Activated T-helper 1 cell treated with anti-CD3 and anti-CD28 coated beads, Interleukin-12 subunit alpha, Interleukin-12 subunit beta, Interleukin-2, Interleukin-4 antibody, amounts not matched to agents 30 ng/mL and 10 ng/mL and 1 ng/mL, durations not matched to agents 14 hours and 24 hours and 36 hours (primary cell): ENCODE measurements at places on chromosomes 4 and X. TPM values are rescaled to one million over a fixed set of nuclear protein-coding genes. Genes with fewer than 3 reads are reported as not detected.

DNA sequence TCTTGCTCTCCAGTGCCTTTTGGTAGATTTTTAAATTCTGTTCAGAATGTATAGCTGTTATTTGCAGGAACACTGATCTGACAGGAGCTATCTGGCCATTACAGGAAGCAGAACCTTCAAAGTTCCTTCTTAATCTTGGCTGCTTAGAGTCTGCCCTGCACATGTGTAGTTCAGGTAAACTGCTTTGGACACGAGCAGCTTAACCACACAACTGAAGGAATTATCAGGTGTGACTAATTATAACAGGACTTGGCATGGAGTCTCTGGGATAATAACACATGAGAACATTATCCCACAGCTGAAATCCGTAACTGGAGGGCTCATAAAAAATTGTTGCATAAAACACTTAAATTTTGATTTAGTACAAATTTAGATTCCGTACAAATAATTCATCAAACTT, 11.6 kb upstream of the ING2 start:
- H3K4me3 ChIP-seq, result no peak overlapping the region
- peaks cover 8% of the 10 kb centered on the region for H3K36me3 ChIP-seq
- H3K27ac ChIP-seq, result no peak overlapping the region
- no peak for DNase-seq
- no peaks in the 10 kb centered on the region for H3K27me3 ChIP-seq
- no peaks in the 10 kb centered on the region for H3K4me1 ChIP-seq

DNA sequence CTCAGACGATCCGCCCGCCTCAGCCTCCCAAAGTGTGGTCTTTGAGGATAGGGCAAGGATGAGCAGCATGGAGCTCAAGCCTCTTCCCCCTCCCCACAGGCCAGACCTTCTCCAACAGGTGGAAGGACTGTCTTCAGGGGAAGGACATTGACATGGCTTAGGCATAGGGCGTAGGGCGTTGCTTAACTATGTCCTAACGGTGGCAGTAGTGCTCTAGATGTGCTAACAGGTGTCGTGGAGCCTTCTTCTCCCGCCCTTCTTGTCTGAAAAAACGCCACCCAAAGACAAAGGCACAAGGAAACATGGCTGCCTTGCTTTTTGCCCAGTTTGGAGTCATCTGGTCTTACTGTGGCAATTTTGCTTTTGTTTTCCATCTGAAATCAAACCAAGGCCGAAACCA, 219.8 kb downstream of the OR13H1 start:
- no peaks in the 10 kb centered on the region for H3K4me1 ChIP-seq
- no peak for DNase-seq
- H3K36me3 ChIP-seq, result peaks cover 11% of the 10 kb centered on the region
- no peak overlapping the region for H3K27ac ChIP-seq
- H3K4me3 ChIP-seq, result no peak overlapping the region

- H3K4me3 ChIP-seq, result no peak overlapping the region
- H3K4me1 ChIP-seq, result peaks cover 45% of the 10 kb centered on the region
- H3K27ac ChIP-seq, result no peak overlapping the region
- peaks cover 6% of the 10 kb centered on the region for H3K36me3 ChIP-seq
- no peak for DNase-seq
These were observed 29.6 kb downstream of the MCUB start for GRCh38 chr4:109589605-109590004.

- H3K36me3 ChIP-seq, result no peaks in the 10 kb centered on the region
- no peaks in the 10 kb centered on the region for H3K4me1 ChIP-seq
- DNase-seq, result no peak
These were observed 36.0 kb downstream of the RTL9 start for GRCh38 chrX:110394651-110395050.

KIAA1210 gene
- total RNA-seq, result not detected in 2 replicates

NEXMIF gene
- 0.27 and 0.36 TPM in 2 replicates for total RNA-seq

BGN gene
- not detected in 2 replicates for total RNA-seq

- H3K4me3 ChIP-seq, result no peak overlapping the region
- no peak for DNase-seq
- H3K27ac ChIP-seq, result no peak overlapping the region
- H3K27me3 ChIP-seq, result peaks cover 4% of the 10 kb centered on the region
- no peaks in the 10 kb centered on the region for H3K4me1 ChIP-seq
- H3K36me3 ChIP-seq, result no peaks in the 10 kb centered on the region
These were observed 22.8 kb upstream of the EIF4E start for GRCh38 chr4:98951710-98952109.

RHOXF2 gene
- not detected in 2 replicates for total RNA-seq

- H3K27me3 ChIP-seq, result no peaks in the 10 kb centered on the region
- peaks cover 6% of the 10 kb centered on the region for H3K4me1 ChIP-seq
- no peak overlapping the region for H3K27ac ChIP-seq
- no peak for DNase-seq
These were observed 31.9 kb downstream of the ANAPC10 start for GRCh38 chr4:145066063-145066501.

DNA sequence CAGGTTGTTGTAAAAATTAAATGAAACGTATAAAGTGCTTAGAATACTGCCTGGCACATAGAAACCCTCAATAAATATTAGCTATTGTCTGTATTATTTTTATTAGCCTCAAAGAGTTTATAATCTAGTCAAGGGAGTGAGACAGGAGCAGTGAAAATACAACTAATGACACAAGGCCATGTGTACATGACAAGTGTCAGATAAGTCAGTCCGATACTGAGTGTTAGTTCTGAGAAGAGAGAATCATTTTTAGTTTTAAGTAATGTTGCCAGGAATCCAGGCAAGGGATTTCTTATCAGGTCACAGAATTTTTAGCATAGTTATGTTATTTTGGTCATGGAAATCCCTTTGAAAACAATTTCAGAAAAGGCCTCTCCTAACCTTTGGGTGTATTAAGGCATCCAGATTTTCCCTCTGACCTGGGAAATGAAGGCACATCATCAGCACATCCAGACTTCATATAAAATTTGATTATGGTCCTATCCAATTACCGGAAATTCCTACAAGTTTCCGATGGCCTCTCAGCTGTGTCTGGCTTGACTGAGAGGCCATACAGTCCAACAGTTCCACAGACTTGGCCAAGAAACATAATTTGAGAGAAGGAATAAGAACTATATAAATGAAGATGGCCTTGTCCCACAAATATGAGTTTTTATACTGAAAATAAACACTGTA, 35.7 kb downstream of the PPARGC1A start:
- no peak for DNase-seq
- H3K27me3 ChIP-seq, result no peaks in the 10 kb centered on the region
- H3K4me3 ChIP-seq, result no peak overlapping the region
- no peaks in the 10 kb centered on the region for H3K4me1 ChIP-seq
- H3K36me3 ChIP-seq, result no peaks in the 10 kb centered on the region

GRCh38 chr4:180059216-180059881, 2183.9 kb upstream of the TENM3 start:
- no peak for DNase-seq
- H3K27me3 ChIP-seq, result peaks cover 49% of the 10 kb centered on the region
- H3K27ac ChIP-seq, result peak overlapping the region; percentile 23
- H3K4me3 ChIP-seq, result peak overlapping the region; percentile 59
- no peaks in the 10 kb centered on the region for H3K4me1 ChIP-seq

TMEM150C gene
- not detected in 2 replicates for total RNA-seq

- H3K4me1 ChIP-seq, result peaks cover 50% of the 10 kb centered on the region
- H3K27ac ChIP-seq, result peak overlapping the region; percentile 99
- H3K4me3 ChIP-seq, result peak overlapping the region; percentile 99
- H3K36me3 ChIP-seq, result peaks cover 23% of the 10 kb centered on the region
- no peaks in the 10 kb centered on the region for H3K27me3 ChIP-seq
- DNase-seq, result no peak
These were observed 2.4 kb downstream of the OTUD4 start for GRCh38 chr4:145177906-145178538.

DNA sequence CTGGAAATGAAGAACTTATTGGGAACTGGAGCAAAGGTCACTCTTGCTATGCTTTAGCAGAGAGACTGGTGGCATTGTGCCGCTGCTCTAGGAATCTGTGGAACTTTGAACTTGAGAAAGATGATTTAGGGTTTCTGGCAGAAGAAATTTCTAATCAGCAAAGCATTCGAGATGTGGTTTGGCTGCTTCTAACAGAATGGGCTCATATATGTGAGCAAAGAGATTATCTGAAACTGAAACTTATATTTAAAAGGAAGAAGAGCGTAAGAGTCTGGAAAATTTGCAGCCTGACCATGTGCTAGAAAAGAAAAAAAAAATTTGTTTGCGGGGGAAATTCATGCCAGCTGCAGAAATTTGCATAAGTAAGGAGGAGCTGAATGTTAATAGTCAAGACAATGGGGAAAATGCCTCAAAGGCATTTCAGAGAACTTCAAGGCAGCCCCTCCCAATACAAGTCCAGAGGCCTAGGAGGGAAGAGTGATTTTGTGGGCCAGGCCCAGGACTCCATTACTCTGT, 35.9 kb upstream of the PAPSS1 start:
- H3K27ac ChIP-seq, result no peak overlapping the region
- H3K27me3 ChIP-seq, result peaks cover 21% of the 10 kb centered on the region
- no peak for DNase-seq
- H3K36me3 ChIP-seq, result no peaks in the 10 kb centered on the region

- no peaks in the 10 kb centered on the region for H3K36me3 ChIP-seq
- no peak overlapping the region for H3K4me3 ChIP-seq
- no peaks in the 10 kb centered on the region for H3K27me3 ChIP-seq
- no peak for DNase-seq
- no peak overlapping the region for H3K27ac ChIP-seq
These were observed 239.0 kb upstream of the MID1 start for GRCh38 chrX:10859353-10859752.

SRP72 gene
- 199 and 211 TPM in 2 replicates for total RNA-seq

PORCN gene
- total RNA-seq, result 13.6 and 15.1 TPM in 2 replicates

TRIM61 gene
- 2.4 and 3.1 TPM in 2 replicates for total RNA-seq

CSAG1 gene
- not detected in 2 replicates for total RNA-seq

DNA sequence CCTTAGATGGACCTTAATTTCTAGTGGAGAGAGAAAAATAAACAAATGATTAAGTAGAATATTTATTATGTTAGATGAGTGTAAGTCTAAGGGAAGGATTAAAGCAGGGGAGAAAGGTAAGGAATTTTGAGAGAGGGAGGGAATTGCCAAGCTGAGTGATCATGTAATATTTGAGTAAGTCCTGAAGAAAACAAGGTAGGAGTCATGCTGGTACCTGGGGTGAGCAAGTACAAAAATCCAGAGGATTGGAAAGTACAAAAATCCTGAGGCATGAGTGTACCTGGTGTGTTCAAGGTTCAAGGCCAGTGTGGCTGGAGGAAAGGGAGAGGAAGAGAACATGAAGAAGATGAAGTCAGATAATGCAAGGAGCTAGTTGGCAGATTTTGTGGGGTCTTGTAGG, 87.2 kb upstream of the MYOZ2 start:
- no peak overlapping the region for H3K27ac ChIP-seq
- no peak for DNase-seq
- no peaks in the 10 kb centered on the region for H3K4me1 ChIP-seq
- H3K27me3 ChIP-seq, result peaks cover 5% of the 10 kb centered on the region

GRCh38 chrX:12360986-12361598, 222.8 kb downstream of the FRMPD4 start:
- H3K4me3 ChIP-seq, result no peak overlapping the region
- no peak for DNase-seq
- no peak overlapping the region for H3K27ac ChIP-seq
- H3K36me3 ChIP-seq, result no peaks in the 10 kb centered on the region
- H3K4me1 ChIP-seq, result no peaks in the 10 kb centered on the region
- H3K27me3 ChIP-seq, result no peaks in the 10 kb centered on the region

DNA sequence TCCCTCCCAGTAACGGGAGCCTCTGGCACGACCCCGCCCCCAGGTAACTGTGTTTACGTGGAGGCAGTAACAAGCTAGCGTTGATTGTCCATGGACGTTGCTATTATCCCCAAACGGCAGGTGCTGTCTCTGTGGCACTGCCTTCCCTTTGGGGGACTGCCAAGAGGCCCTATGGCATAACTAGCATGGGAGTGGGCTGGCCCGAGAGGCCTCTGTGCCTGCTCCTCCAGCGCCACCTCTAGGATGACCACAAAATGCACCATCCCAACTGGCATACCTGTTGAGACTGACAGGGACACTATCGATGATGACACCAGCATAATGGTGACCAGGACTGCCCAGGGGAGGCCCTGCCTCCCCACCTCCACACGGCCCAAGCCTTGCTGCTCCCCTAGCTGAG, 1.5 kb downstream of the SRPK3 start:
- no peak overlapping the region for H3K27ac ChIP-seq
- H3K4me3 ChIP-seq, result no peak overlapping the region
- no peak for DNase-seq
- H3K4me1 ChIP-seq, result no peaks in the 10 kb centered on the region
- peaks cover 2% of the 10 kb centered on the region for H3K36me3 ChIP-seq

NAA11 gene
- total RNA-seq, result not detected in 2 replicates

TMPRSS11B gene
- total RNA-seq, result not detected in 2 replicates

- no peaks in the 10 kb centered on the region for H3K4me1 ChIP-seq
- no peaks in the 10 kb centered on the region for H3K36me3 ChIP-seq
- no peak overlapping the region for H3K4me3 ChIP-seq
- H3K27me3 ChIP-seq, result peaks cover 2% of the 10 kb centered on the region
- DNase-seq, result no peak
- H3K27ac ChIP-seq, result no peak overlapping the region
These were observed 168.2 kb downstream of the AMELX start for GRCh38 chrX:11461201-11462001.

DNA sequence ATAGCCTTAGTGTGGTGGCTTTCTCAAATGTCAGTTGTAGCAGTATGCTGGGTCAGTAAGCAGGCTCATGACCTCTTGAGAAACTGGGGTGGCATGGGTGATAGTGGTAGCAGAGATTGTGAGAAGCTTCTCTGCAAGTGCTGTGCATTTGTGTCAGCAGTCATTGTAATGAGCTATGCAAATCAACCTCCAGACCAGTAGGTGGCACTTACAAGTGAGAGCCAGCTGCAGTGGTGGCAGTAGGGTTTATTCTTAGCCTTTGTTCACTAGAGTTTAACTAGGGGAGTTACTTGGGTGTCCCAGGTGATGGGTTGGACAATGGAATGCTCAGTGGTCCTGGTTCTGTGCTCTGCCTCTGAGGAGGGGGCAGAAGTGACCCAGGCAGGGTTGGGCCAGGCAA, 818.7 kb downstream of the PCDH7 start:
- H3K4me3 ChIP-seq, result no peak overlapping the region
- no peaks in the 10 kb centered on the region for H3K27me3 ChIP-seq
- no peak overlapping the region for H3K27ac ChIP-seq
- no peaks in the 10 kb centered on the region for H3K36me3 ChIP-seq

PCDH11X gene
- not detected in 2 replicates for total RNA-seq

GRCh38 chrX:124045109-124045508, 83.6 kb downstream of the STAG2 start:
- no peak overlapping the region for H3K27ac ChIP-seq
- no peak overlapping the region for H3K4me3 ChIP-seq
- H3K36me3 ChIP-seq, result peaks cover 21% of the 10 kb centered on the region
- no peak for DNase-seq
- no peaks in the 10 kb centered on the region for H3K27me3 ChIP-seq

DNA sequence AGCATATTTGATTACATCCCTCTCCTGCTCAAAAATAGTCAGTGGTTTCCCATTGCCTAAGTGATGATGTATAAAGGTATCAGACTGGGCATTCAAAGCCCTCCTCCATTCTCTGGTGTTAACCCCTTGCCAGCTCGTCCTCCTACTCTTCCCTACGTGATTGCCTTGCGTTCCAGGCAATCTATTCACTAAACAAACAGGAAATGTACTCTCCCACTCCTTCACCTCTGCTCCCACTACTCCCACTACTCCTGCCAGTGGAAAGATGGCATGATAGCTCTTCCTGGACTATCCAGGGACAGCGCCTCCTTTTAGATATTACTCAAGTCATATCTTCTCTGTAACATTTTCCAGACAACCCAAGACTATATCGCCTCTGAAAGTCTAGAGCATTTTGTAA, 5.8 kb downstream of the DGAT2L6 start:
- H3K4me1 ChIP-seq, result no peaks in the 10 kb centered on the region
- peaks cover 2% of the 10 kb centered on the region for H3K27me3 ChIP-seq
- no peak overlapping the region for H3K4me3 ChIP-seq
- no peak overlapping the region for H3K27ac ChIP-seq
